Ureter (tissue), 1 donor: ENCODE measurements at places on chromosomes 2 and 18.
A peak's percentile ranks its signal among the peaks of the same experiment; 100 is the strongest.

GRCh38 chr18:27976806-27977408 lies 200.0 kb downstream of the CDH2 start:
- no peak for DNase-seq

DNA sequence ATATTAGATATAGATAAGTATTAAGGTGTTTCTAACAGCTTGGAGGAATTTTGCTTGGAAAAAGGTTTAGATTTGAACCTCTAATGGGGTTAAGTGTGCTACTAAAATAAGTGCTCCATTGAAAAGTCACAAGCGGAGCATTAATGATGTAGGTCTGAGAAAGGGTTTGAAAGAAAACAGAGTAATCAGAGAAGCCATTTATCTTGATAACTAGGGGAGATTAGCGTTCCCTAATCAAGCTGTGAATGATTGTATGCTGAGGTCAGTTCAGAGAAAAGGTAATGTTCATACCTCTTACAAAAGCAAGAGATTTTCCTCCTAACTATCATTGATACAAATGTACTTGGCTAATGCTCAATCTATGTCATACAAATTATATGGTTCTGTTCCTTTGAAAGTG lies 1.5 kb downstream of the ARHGAP25 start:
- DNase-seq: no peak

DNA sequence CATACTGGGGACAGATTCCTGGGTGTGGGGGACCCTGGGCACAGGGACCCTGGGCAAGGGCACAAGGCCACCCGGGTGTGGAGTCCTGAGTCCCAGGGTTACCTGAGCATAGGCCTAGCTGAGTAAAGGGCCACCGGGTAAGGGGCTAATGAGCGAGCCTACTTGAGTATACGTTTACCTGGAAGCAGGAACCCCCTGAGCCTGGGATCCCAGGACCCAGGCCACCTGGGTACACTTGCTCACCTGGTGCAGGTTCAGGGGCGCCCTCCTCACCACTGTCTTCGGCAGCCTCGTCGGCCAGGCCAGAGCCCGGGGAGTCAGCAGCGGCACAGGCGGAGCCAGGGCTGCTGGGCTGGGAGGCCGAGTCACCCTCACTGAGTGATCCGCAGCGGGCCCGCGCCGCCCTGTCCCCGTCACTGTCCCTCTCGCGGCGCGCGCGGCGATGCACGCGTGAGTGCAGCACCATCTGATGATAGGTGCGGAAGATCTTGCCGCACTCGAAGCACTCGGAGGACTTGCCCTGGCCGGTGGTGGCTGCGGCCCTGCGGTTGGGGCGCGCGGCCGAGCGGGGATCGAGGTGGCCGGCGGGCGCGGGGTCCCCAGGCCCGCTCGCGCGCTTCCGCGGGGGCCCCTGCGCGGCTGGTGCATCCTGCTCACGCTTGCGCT lies 53.9 kb downstream of the ZNF516 start:
- peak; percentile 41 for DNase-seq

DNA sequence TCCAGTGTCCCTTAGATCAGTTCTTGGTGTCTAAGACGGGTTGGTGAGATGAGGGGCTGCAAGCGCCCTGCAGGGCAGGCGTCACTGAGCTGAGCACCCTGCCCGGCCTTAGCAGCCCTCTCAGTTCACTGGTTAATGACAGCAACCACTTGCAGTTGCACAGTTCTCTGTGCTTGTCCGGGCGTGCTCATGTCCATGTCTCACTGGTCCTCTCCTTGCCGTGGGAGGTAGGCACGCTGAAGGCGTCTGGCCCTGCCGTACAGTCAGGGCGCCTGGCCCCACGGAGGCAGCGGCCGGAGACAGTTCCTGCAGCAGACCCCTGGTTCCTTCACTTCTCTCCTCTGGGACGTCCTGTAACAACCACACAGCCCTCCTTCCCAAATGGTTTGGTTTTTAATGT lies 75.3 kb downstream of the ARHGEF4 start:
- no peak for DNase-seq

GRCh38 chr2:3959372-3959771 lies 256.0 kb downstream of the DCDC2C start:
- DNase-seq: no peak
